ENCODE measurements at places on chromosomes 7 and 10.

- no peak for DNase-seq
These were observed 61.4 kb upstream of the NME8 start for GRCh38 chr7:37786741-37787569.

DNA sequence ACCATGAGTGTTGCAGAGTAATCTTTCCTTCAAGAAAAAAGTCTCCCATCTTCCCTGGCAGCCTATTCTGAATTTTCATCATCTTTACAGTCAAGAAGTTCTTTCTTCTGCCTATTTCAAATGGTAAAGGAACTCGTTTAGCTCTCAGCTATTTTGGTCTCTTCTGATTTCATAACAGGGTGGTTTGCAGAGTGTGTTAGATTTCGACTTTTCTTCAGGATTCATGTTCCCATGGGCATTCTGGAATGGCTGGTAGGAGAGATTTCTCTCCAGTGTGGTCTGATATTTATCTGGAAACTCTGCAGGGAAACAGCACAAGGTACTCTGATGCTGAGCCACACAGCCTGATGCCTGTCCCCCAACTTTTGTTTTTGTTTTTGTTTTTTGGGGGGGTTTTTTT lies 111.1 kb upstream of the FAM171A1 start:
- DNase-seq, result no peak

- DNase-seq, result no peak
These were observed 1.6 kb upstream of the COPS6 start for GRCh38 chr7:100087055-100087750.

DNA sequence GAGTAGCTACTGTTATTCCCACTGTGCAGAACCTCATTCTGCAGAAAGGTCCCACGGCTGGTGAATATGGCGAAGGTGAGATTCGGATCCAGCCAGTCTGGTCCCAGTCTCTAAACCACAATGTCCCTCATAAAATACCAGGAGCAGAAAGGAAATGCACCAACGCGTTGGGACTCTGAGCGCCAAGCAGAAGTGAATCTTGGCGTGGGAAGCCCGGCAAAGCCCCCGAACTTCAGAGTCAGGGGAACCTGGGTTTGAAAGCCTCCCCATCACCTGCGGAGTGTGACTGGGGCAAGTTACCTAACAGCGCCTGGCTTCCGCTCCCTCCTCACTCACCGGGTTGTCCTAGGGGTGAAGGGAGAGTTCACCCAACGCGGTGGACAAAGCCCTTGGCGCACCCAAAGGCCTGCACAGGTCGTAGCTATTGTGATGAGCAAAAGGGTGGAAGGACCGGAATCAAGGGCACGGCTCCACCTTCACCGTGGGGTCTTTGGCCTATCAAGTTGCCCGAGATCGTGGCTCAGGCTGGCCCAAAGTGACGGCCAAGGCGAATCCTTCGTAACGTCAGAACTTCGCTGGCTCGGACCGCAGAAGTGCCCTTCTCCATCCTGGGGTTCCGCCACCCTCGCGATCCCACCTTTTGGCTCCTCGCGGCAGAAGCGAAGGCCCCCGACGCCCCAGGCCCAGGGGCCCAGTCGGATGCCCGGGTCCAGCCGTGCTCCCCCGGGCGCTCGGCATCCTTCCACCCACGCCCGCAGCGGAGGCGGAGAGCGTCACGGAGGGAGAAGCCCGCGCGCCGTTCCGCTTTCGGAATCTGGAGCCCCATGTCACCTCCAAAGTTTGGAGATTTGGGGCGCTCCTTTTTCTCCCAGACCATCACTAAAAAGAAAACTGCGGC lies 811 bp downstream of the RGS10 start:
- no peak for DNase-seq

GRCh38 chr10:83448013-83448412 lies 691.3 kb upstream of the GHITM start:
- DNase-seq, result no peak

- DNase-seq, result no peak
These were observed 69.2 kb downstream of the TAC1 start for GRCh38 chr7:97801108-97801507.

GRCh38 chr7:42085531-42085930 lies 151.5 kb downstream of the GLI3 start:
- DNase-seq, result no peak

GRCh38 chr7:17054206-17054605 lies 172.4 kb upstream of the AGR3 start:
- DNase-seq, result no peak

GRCh38 chr7:159136442-159136841 lies 8.2 kb downstream of the VIPR2 start:
- no peak for DNase-seq

DNA sequence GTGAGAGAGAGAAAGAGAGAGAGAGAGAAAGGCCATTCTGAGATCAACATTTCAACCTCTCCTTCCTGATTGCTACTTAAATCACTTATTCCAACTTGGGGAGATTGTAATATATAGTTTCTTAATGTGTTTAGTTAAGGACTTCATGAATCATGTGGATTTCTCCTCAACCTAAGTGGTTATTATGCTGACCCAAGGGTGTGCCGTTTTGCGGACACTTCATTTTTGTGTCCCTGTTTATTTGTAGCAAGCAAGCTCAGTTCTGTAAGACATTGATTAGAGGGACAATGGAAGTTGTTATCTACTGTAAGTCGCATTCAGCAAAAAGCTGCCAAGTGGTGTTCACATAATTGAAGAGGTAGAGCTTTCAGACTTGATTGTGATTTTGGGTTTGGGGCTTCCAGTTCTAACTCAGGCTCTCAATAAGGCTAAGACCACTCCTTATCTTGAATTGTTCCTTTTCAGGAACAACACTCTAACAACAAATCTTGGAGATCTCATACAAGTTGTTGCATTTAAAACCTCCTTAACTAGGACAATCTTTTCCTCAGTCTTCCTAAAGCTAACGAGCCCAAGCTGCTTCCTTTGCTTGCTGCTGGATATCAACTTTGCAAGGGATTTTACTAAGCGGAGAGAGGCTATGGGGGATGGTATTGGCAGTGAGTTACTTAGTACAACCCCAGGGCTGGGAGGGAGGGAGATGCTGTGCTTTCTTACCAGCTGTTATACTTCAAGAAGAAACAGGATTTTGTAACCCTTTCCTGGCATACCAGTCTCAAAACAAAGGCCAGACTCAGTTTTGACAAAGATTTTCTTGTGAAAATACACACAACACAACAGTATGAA lies 19.8 kb upstream of the COL1A2 start:
- no peak for DNase-seq

DNA sequence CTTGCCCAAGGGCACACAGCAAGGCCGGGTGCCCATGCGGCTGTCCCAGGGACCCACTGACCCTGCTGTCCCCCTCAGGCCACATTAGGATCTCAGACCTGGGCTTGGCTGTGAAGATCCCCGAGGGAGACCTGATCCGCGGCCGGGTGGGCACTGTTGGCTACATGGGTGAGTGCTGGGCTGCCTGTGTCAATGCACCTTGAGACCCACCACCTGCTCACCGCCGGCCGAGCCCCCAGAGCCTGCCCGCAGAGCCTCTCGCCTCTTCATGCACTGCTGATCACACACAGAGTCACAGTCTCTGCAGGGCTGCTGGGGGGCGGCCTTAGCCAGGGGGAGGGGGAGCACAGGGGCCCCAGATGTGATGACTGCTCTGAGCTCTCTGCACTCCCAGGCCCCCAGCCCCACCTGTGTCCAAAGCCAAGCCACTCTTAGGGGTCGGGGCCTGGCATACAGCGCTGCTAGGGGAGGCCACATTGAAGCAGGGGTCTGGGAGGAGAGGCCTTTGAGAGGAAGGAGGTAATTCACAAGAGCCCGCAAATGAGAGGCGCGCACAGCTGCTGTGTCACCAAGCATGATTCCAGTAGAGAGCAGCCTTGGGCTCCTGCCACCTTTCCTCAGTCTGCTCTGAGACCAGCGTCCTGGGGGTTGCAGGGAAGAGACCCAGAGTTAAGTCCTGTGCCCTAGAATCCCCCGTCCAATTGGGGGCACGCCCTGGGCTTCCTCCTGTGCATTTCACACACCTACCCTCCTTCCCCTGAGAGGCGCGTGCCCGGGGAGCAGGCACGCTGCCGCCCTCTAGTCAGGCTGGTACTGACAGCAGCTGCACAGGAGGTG lies 100.4 kb downstream of the RGS10 start:
- DNase-seq, result no peak

GRCh38 chr10:90746829-90747228 lies 111.0 kb downstream of the HTR7 start:
- DNase-seq, result no peak

DNA sequence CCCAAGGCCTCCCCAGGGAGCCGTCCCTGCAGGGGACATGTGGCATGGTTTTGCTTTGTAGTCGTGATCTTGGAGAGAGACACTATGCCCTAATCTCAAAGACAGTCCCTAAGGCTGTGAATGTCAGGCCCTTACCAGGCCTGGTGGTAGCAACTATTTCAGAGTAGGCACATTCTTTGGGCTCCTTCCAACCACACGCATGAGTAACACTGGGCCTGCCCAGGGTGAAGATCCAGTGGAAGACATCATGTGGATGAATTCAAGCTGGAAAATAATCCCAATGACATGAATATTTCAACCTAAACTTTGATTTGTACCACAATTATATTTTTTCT lies 39.5 kb upstream of the INSIG1 start:
- no peak for DNase-seq
